ENCODE measurements at places on chromosomes 1 and 21.

GRCh38 chr1:16615253-16616252 is 2.2 kb upstream of the NBPF1 start:
- peak; percentile 30 for DNase-seq

GRCh38 chr1:226586650-226587422 is 38.3 kb downstream of the STUM start:
- DNase-seq = no peak

DNA sequence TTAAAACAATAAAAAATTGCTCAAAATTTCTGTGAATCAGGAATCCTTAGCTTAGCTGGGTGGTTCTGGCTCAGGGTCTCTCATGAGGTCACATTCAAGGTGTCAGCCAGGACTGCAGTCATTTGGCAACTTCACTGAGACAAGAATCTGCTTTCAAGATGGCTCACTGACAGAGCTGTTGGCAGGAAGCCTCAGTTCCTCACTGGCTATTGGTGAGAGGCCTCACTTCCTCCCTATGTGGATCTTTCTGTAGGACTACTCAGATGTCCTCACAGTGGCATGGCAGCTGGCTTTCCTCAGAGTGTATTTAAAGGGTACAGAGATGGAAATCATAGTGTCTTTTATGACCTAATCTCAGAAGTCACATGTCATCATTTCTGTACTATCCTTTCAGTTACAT is 785.7 kb downstream of the ADGRL2 start:
- DNase-seq = no peak

GRCh38 chr1:110727246-110727645 is 52.5 kb upstream of the KCNA3 start:
- no peak for DNase-seq

DNA sequence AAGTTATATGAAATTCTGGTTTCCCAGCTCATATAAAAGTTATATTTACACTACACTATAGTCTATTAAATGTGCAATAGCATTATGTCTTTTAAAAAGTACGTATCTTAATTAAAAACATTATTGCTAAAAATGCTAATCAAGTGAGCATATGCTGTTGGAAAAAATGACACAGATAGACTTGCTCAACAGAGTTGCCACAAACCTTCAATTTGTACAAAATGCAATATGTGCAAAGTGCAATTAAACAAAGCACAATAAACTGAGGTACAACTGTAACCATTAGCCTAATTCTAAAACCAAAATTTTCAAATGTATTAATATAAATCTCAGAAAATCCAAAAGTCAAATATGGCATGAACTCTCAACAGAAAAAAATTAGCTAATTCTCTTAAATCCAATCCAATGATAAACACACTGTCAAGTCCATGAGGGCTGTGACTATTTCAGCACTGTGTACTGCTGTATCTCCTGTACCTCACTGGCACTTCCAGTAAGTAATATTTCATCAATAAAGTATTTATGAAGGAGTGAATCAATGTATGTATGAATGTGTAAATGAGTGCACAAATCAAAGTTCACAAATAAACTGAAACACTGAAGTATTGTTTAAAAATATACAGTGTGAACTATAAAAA is 116.3 kb downstream of the AKT3 start:
- DNase-seq = no peak

GRCh38 chr1:214022229-214022791 is 34.5 kb downstream of the PROX1 start:
- no peak for DNase-seq

DNA sequence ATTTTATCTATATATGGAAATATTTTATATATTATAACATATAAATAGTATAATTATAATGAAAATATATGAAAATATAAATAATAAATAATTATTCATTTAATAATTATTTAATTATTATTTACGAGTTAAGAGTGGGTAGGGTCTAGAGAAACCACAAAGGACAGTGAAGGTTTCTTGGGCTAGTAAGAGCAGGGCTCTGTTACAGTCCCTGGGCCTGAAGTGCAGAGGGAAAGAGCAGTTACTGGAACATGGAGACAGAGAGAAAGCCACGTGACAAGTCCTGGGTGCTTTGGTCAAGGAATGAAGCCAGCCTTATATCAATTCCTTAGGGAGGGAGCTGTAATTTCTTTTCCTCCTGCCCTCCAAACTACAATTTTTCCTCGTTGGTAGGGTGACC is 117.2 kb upstream of the OLIG2 start:
- no peak for DNase-seq

- DNase-seq = no peak
Measured at GRCh38 chr1:212260557-212261355, 24.5 kb upstream of the PPP2R5A start.
